ENCODE measurements at places on chromosomes 4 and X.

DNA sequence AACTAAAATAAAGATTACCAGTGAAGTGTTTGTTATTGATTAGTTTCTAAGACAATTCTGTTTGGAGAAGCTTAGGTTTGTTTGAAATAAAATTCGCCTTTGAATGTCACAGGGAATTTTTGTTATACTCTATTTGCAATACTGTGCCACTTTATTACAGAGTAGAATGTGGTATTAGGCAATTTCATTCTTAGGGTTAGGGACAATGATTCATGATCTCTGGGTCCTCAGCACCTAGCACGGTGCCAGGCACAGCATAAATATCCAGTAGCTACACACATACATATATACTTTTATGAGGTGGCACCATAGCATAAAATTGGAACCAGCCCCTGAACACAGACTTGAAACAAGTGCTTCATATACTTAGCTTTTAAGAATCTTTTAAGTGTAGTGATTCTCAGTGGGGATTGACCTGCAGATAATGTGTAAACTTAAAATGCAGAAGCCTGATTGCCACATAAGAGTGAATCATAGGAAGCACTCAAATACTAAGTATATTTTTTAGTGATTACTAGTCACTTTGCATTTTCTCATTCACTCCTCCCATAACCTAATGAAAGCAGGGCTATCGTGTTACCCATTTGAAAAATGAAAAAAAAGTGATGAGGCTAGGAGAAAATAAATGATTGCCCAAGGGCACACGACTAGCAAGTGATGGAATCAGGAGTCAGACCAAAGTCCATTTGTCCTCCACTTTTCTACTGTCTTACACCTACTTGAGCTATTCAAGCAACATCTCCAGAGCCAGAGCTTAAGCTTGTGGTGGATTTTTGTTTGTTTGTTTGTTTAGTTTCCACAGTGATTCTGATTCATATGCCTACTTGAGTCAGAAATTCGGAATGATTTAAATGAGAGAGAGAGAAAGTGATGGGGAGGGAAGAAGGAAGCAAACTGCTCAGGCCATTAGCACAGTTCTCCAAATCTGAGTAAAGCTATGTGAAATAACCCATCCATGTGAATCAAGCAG lies 366.0 kb upstream of the FGF13 start:
- no peak for DNase-seq

GRCh38 chrX:150035531-150035930 lies 97.2 kb upstream of the EOLA2 start:
- DNase-seq: no peak

DNA sequence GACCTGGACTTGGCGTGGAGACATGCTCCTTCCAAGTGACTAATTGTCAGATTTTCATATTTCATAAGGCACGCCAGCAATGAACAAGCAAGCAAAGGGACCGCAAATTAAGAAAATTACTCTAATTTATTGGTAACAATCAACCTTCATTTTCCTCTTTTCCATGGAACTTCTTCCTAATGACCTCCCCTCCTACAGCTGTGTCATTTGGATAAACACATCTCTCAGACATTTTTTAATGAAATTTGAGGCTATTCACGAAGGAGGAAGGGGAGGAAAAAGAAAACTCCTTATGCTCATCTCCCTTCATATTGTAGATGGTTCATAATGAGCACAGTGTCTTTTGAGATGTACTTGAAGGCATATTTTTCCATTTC lies 38.6 kb upstream of the TLR3 start:
- DNase-seq: no peak

DNA sequence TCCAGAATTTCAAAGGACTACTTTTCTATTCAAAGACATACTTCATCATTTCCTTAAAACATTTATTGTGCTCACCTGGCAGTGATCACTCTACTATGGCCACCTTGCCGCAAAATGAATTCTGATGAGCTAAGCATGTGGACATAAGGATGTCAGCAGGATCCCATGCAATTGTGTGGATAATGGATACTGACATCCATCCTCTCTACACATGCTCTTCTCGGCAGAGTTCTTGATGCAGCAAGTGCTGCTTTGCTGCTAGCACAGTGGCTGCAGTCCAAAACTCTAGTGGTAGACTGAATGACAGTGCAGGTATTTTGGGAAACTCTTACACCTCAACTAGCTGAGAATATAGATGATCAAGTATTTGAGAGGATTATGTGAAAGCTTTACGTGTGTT lies 168.0 kb downstream of the BANK1 start:
- DNase-seq: no peak

- no peak for DNase-seq
Observed at GRCh38 chr4:94131212-94131611, 76.5 kb upstream of the SMARCAD1 start.

GRCh38 chr4:186201535-186202230 lies 10.3 kb downstream of the CYP4V2 start:
- DNase-seq: no peak

DNA sequence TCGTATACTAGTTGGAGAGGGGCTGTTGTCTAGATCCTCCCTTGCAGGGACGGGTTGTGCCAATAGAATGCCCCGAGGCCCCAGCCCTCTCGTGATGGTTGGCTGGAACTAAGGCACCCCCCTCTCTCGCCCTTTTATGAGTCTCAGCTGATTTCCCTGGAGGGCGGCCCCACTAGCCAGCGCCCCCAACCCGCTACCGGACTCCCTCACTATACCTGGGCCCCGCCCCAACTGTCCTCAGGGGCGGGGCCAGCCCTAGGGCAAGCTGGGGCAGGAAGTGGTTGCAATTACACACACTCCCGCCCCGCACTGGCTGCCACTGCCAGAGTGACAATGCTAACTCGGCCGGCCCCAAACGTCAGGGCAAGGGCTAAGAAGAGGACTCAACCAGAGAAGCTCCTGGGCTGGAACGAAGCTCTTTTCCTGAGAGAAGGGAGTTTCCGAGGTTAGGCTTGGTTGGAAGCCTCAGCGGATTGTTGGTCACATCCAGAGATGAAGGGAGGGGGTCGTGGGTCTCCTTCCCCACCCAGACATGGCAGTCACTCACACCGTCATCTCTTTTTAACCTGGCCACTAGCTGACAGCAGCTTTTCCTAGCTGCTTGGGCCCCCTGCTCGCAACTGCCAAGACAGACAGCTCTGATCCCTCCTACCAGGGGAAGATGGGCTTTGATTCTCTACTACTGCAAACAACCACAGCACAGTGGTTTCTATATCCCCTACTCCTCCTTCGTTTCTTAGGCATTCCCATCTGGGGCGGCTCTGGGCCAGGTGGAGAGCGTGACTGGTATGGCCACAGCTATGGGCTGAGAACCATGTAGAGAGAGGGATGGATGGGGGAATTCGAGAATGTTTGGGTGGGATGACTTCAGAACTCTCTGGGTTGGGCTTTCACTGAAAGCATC lies 21.0 kb upstream of the BCORL1 start:
- no peak for DNase-seq

All from chondrocyte (in vitro differentiated cells).